ENCODE measurements at places on chromosomes 7 and 10.

DNA sequence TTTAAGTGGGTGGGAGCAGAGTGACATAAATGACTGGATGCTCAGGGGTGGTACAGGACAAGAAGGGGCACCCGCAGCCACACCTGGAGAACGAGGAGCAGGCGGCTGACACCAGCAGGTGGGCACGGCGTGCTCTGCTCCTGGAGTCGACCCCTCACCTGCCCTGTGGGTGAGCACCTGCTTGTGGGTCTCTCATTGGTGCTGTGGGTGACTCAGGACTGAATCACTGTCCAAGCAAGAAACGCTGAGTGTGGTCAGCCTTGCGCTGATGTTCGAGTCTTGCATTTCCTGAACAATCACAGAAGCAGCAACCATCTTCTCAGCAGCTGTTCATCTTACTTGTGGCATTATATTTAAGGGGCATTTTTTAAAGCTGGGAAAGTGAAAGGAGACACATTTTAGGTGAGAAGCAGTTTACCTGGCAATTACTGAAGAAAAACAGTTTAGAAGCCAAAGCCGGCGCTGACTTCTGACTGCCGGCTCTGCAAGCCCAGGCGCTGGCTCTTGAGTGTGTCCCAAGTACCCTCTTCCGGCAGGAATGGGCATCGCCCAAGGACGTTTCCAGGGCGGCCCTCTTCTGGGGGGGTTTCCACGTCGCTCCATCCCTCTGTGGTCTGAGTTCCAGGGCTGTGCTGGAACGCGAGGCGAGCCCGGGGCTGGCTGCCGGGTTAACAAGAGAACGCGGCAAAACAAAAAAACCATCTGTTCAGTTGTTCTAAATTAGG, 145.2 kb upstream of the PFKP start:
- no peak for DNase-seq

GRCh38 chr10:80487791-80488538, 33.9 kb downstream of the TSPAN14 start:
- DNase-seq, result no peak

- DNase-seq, result no peak
Observed at GRCh38 chr10:24518981-24519597, 204.6 kb downstream of the ARHGAP21 start.

DNA sequence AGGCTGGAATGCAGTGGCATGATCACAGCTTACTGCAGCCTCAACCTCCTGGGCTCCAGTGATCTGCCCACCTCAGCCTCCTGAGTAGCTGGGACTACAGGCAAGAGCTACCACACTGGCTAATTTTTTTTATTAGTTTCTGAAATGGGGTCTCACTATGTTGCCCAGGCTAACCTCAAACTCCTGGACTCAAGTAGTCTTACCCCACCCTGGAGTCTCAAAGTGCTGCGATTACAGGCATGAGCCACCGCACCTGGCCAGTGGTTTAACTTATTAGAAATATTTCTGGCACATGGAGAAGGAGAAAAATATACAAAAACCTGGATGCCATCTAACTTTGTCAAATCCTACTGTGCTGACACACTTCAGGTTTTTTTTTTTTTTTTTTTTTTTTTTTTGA, 15.2 kb downstream of the ZNF786 start:
- DNase-seq, result no peak

- no peak for DNase-seq
Observed at GRCh38 chr7:7512861-7513597, 22.6 kb downstream of the COL28A1 start.

GRCh38 chr7:156820445-156821063, 72.4 kb downstream of the LMBR1 start:
- DNase-seq, result no peak

DNA sequence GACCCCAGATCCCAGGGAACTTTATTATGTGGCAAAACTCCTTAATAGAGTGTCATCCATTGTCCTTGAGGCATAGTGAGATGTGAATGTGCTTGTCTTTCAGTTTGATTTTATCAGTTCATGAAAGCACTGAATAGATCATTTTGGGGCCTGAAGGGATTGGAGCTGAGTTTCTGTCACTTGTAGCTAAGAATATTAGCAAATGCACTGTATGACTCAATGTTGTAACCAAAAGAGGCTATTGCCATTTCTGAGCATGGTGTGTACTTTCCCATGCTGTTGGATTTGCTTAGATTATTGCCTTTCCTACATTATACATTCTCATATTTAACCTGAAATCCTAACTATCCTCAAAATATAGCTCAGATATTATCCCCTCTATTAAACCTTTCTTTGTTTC, 130.4 kb downstream of the PRKG1 start:
- DNase-seq, result no peak

- DNase-seq, result no peak
Observed at GRCh38 chr7:131723926-131724325, 167.5 kb upstream of the PODXL start.

GRCh38 chr7:132723506-132724081, 147.3 kb upstream of the PLXNA4 start:
- DNase-seq, result no peak

GRCh38 chr7:103048833-103049232, 25.8 kb downstream of the FBXL13 start:
- DNase-seq, result no peak

- no peak for DNase-seq
Observed at GRCh38 chr10:88687853-88688467, 18.1 kb upstream of the LIPK start.

- DNase-seq, result no peak
Observed at GRCh38 chr7:139669106-139670061, 108.4 kb downstream of the HIPK2 start.

Data from DMS 273 treated with DMSO at 0.1 percent for 48 hours (cell line).